T-helper 17 cell (primary cell): ENCODE measurements at places on chromosomes 11 and 22. TPM values are rescaled to one million over a fixed set of nuclear protein-coding genes. Genes with fewer than 3 reads are reported as not detected.

The ARHGAP8 gene
- total RNA-seq, result 4.7 TPM

The GP1BB gene
- total RNA-seq, result 113 TPM

The ART1 gene
- not detected for total RNA-seq

The GRAP2 gene
- total RNA-seq, result 195 TPM

The CD3E gene
- total RNA-seq, result 544 TPM

The NRGN gene
- total RNA-seq, result 20.8 TPM

The FGF19 gene
- total RNA-seq, result not detected

The DRG1 gene
- 33.2 TPM for total RNA-seq

The OR52A1 gene
- total RNA-seq, result not detected

The LINC01488 gene
- total RNA-seq, result not detected

The OR10A2 gene
- total RNA-seq, result not detected

The CARD10 gene
- 0.31 TPM for total RNA-seq

The FAM118A gene
- total RNA-seq, result 162 TPM

The MGAT3 gene
- 0.25 TPM for total RNA-seq

The TSGA10IP gene
- not detected for total RNA-seq

The LMO2 gene
- total RNA-seq, result 2.1 TPM

The MS4A4A gene
- total RNA-seq, result 0.50 TPM

The RPS19BP1 gene
- total RNA-seq, result 47.3 TPM

The C11orf16 gene
- total RNA-seq, result not detected

The SCGB1D2 gene
- total RNA-seq, result not detected

The MIOX gene
- not detected for total RNA-seq

The IFITM10 gene
- 0.78 TPM for total RNA-seq

The GAL gene
- total RNA-seq, result not detected

The FAM180B gene
- 0.47 TPM for total RNA-seq

The HBG1 gene
- total RNA-seq, result not detected

The MPPED2 gene
- total RNA-seq, result not detected

The TPBGL gene
- 0.60 TPM for total RNA-seq

The FAM181B gene
- total RNA-seq, result not detected

The APLNR gene
- total RNA-seq, result not detected

The ALDH3B1 gene
- total RNA-seq, result 1.1 TPM

The SYT9 gene
- total RNA-seq, result not detected

The CAPRIN1 gene
- 109 TPM for total RNA-seq

The SAA4 gene
- total RNA-seq, result not detected

The B3GAT3 gene
- 53.0 TPM for total RNA-seq

The KLHDC7B gene
- total RNA-seq, result 5.1 TPM

The OR10D3 gene
- total RNA-seq, result not detected

The RELT gene
- 139 TPM for total RNA-seq

The HEPHL1 gene
- not detected for total RNA-seq

The OR4A16 gene
- total RNA-seq, result not detected

The DDTL gene
- total RNA-seq, result 3.5 TPM

The LGALS1 gene
- total RNA-seq, result 154 TPM

The MS4A3 gene
- total RNA-seq, result 1.2 TPM

The GDPD4 gene
- not detected for total RNA-seq

The CD6 gene
- 533 TPM for total RNA-seq

The HTR3A gene
- total RNA-seq, result not detected

The LRRC74B gene
- total RNA-seq, result not detected

The EXPH5 gene
- total RNA-seq, result 0.96 TPM

The HSPB2 gene
- total RNA-seq, result not detected

The OR5L1 gene
- total RNA-seq, result not detected

The PHOX2A gene
- total RNA-seq, result not detected
